ENCODE measurements at places on chromosomes 11 and 22. TPM values are rescaled to one million over a fixed set of nuclear protein-coding genes. Genes with fewer than 3 reads are reported as not detected.

KRTAP5-10 gene
- total RNA-seq, result not detected

CYP2R1 gene
- total RNA-seq, result 22.4 TPM

ACER3 gene
- 24.7 TPM for total RNA-seq

STK33 gene
- not detected for total RNA-seq

RAB30 gene
- 25.7 TPM for total RNA-seq

ENTHD1 gene
- total RNA-seq, result not detected

All from thoracic aorta (tissue), 2 donors.